ENCODE measurements at places on chromosomes 7 and 10. TPM values are rescaled to one million over a fixed set of nuclear protein-coding genes. Genes with fewer than 3 reads are reported as not detected.

- no peak for DNase-seq
These were observed 83.8 kb downstream of the COL13A1 start for GRCh38 chr10:69885379-69886013.

DNA sequence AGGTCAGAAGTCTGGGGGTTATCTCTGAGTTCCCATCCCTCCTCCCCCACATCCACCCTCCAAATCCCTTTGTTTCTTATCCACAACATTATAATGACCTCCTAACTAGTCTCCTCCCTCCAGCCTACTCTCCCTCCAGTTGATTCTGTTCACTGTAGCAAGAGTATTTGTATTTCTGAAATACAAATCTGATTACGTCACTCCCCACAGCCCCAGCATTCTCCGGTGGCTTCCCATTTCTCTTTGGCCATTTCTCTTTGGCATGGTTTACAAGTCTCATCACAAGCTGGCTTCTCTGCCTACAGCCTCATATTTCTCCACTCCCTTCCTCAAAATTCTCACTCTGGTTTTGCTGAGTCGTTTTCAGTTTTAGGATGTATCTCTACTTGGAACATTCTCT is 24.6 kb upstream of the MRPS33 start:
- DNase-seq = no peak

- DNase-seq = peak; percentile 67
These were observed at the start of gene FAM20C for GRCh38 chr7:191981-192649. TSS of gene FAM20C (plus strand) at chr7:192571. CDS start at chr7:193200, 629 bp downstream.

DNA sequence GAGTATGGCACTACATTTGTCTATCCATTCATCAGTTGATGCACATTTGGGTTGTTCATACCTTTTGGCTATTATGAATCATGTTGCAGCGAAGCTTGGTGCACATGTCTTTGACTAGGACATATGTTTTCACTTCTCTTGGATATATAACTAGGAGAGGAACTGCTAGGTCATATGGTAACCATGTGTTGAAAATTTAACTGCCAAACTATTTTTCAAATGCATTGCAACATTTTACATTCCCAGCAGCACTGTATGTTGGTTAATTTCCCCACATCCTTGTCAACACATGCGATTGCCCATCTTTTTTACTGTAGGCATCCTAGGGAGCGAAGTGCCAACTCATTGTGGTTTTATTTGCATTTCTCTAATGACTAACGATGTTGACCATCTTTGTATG is 183.4 kb downstream of the PRKCQ start:
- no peak for DNase-seq

DNA sequence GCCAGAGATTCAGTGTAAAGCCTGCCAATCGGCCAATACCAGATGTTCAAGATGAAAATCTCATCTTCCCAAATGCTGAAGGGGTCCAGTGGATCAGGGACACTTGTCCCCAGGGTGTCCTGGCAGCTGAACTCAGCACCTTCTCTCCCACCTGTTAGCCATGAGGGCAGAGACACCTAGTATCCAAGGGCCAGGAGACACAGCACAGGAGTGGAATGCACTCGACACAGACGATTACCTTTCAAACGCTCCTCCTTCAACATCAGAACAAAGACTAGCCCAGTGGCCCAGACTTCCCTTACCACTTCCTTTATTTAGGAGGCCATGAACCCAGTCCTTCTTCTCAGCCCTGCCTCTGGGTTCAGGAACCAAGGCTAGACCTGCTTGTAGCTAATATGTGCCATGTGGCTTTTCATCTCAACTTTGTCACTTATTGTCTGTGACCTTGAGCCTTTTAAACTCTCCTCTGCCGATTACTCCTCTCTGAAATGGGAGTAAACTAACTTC is 180.3 kb upstream of the PLXNA4 start:
- no peak for DNase-seq

- no peak for DNase-seq
These were observed 80.2 kb upstream of the CACNB2 start for GRCh38 chr10:18059826-18060559.

DNA sequence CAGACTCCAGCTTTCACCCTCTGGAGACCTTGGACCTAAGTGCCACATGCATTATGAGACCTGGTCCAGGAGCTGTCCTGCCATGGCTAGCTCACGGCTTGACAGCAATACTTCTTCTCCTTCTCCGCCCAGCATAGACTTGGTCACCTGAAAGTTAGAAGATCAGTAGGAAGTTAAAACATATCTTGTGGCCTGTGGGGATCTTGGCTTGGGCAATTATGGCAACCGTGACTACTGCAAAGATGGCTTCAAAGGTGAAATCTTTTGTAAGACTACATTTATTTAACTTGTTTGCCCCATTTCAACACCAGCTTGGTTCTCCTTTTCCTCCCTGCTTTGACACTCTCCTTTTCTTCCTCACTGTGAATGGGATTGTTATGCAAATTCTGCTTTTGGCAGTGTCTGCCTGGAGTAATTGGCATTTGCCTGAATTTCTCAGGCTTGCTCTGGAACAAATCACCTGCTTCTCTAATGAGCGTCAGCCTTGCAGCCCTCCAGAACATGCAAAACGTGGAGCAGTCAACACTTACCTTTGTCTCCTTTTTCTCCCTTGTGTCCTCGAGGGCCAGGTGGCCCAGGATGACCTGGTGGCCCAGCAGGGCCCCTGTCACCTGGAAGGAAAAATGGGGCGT is 53.4 kb downstream of the COL17A1 start:
- DNase-seq = no peak

DNA sequence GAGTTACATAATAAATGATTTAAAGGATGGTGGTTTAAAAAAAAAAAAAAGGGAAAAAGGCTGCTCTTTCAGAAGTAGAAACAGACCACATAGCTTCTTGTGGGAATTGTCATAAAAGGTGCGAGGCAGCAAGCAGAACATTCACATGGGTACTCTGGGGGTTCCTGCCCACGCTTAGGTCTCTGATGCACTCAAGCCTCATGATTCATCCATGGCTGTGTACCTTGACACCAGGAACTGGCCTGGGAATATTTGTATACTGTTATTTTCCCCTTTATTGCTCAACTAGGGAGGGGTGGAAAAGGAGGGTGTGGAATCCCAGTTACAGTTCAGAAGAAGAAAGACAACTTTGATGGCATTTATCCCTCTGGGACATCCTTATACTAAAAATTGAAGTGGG is 4.0 kb downstream of the PON2 start:
- no peak for DNase-seq

GRCh38 chr7:25496476-25497368 is 268.4 kb upstream of the NPVF start:
- DNase-seq = no peak

DNA sequence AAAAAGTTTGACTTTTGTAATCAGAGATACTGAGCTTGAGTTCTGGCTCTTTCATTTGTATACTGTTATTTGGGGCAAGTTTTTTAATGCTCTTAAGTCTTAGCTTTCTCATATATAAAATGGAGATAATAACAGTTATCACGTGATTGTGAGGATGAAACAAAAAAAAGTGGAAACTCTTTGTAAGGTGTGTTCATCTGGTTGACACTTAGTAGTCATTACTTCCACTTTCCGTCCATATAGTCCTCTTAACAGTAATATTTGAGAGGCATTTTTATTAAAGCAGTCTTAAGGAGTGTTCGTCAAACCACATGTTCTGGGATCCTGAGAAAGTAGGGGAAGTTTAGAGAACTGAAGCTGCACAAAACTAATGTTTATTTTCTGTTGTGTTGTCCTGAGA is 65.6 kb downstream of the PTEN start:
- DNase-seq = no peak

DNA sequence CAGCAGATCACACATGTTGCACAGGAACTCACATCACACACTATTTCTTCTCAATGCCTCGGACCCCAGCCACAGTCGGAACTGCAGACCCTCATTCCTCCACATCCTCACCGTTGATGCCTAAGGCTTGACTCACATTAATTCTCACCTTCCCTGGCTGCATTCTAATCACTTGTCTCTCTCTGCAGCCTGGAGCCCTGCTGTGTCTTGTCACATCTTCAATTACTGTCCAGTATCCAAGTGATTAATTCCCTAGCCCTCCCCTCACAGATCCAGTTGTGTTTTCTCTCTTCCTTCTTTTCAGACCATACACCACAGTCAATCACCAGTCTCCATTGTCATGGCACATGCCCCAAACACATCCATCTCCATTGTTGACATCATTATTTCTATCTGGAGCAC is 592.4 kb upstream of the IGFBP3 start:
- DNase-seq = no peak

GRCh38 chr10:22805304-22805703 is 90.9 kb upstream of the PIP4K2A start:
- DNase-seq = no peak

DNA sequence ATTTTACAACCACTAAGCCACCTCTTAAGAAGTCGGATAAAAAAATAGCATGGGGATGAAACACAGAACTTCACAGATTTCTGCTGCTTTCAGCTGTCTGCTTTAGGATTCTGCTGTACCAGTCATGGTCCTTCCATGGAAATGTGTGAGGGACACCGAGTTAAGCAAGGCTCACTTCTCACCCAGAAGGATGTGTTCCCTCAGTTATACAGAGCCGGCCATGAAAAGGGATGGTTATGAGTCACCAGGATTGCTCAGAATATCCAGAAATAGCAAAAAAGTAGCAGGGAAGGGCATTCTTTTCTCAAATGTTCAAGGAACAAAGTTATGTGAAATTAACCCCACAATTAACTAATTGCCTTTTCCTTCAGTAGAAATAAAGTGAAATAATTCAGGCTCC is 124.4 kb downstream of the AMPH start:
- no peak for DNase-seq

DNA sequence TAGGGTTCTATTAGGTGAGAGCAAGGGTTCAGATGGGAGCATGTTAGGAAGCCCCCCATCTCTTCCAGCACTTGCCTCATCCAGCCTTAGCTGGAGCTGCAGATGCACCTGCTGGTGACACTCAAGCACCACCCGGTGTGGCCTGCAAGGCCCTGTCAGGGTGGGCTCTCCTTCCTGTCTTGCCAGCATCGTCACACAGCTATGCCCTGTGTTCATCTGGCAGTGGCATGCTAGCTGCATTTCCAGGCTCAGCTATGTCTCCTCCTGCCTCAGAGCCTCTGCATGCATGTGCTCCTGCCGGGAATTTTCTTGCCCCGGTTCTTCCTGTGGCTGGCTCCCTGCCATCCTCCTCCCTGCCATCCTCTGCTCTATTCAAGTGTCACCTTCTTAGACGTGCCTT is 129.7 kb upstream of the KLF6 start:
- no peak for DNase-seq

DNA sequence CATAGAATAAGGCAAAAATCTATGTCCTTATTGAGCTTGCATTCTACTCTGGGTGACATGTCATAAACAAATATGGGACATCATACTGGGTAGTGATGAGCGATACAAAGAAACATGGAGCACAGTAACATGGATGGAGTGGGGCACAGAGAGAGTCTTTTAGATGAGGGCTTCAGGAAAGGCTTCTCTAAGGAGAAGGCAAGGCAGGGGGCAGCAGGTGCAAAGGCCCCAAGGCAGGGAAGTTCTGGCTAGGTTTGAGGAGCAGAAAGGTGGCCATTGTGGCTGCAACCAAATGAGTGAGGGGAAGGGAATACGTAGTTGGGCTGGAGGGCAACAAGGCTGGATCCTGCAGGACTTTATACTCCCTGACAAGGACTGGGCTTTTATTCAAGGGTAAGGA is 211.4 kb downstream of the HERPUD2 start:
- DNase-seq = no peak

- DNase-seq = no peak
These were observed 51.0 kb upstream of the NAMPT start for GRCh38 chr7:106335814-106336213.

DNA sequence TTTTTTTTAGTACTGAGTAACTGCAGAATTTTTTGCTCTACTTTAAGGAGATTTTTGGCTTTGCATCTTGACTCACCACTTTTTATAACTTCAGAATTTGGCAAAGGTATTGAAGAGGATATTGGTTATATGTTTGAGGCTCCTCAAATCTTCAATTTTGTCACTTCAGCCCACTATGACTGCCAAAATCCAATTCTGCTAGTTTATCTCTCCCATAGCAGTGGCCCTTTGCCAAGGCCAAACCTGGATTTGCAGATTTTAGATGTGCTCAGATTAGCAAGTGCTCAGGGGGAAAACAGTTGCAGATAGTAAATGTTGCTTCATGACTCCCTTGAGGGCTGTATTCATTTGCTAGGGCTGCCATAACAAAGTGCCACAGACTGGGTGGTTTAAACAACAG is 427.5 kb downstream of the ADRA2A start:
- DNase-seq = no peak

COL28A1 gene
- polyA plus RNA-seq = 0.08 TPM

OR6V1 gene
- polyA plus RNA-seq = not detected

GNGT1 gene
- not detected for polyA plus RNA-seq

AASS gene
- 35.3 TPM for polyA plus RNA-seq

MAD1L1 gene
- polyA plus RNA-seq = 20.1 TPM

SLC16A12 gene
- polyA plus RNA-seq = 0.03 TPM

ZNF789 gene
- polyA plus RNA-seq = 2.3 TPM

PLXDC2 gene
- polyA plus RNA-seq = 1.6 TPM

SNCG gene
- 2.6 TPM for polyA plus RNA-seq

CFAP46 gene
- 0.47 TPM for polyA plus RNA-seq

RNF32 gene
- 0.73 TPM for polyA plus RNA-seq
